T-helper 17 cell (primary cell): ENCODE measurements at places on chromosomes 2 and 18.

- no peak for DNase-seq
These were observed 1100.2 kb downstream of the CBLN2 start for GRCh38 chr18:71443706-71444480.

GRCh38 chr2:177188482-177189469 lies 23.8 kb upstream of the HNRNPA3 start:
- DNase-seq: no peak

GRCh38 chr18:58263055-58263957 lies 219.3 kb downstream of the NEDD4L start:
- no peak for DNase-seq

GRCh38 chr2:75130171-75130570 lies 69.1 kb downstream of the TACR1 start:
- DNase-seq: no peak

GRCh38 chr18:8876887-8877286 lies 171.5 kb downstream of the MTCL1 start:
- DNase-seq: no peak

DNA sequence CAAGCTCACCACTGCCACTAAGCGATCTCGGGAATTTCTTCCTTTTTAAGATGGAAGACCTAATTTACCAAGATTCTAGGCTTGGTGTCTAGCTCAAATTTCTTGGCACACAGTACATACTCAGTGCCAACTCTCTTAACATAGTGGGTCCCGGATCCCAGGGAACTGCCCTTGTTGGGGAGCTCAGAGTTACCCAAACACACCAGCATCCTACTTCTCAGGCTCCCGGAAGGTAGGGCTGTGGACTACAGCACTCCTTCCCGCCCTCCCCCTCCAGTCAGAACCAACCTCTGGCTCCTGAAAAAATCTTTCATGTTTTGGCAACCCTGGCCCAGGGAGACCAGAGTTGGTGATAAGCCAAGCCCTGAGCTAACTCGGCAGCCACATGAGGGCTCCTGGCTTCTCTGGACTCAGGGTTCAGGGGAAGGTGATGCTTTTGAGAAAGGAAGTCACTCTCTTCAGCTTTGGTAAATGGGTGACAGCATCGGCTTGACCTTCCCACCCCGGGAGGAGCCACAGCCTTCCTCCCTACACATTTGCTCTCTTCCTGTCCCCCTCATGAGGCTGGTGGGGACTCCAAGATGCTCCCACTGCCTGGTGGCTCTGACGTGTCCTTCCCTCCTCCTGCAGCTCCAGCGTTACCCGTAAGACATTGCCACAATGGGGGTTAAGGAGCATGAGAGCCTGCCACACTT lies 8.8 kb downstream of the ODC1 start:
- no peak for DNase-seq

- DNase-seq: no peak
These were observed 2.7 kb downstream of the PER2 start for GRCh38 chr2:238285653-238286082.

DNA sequence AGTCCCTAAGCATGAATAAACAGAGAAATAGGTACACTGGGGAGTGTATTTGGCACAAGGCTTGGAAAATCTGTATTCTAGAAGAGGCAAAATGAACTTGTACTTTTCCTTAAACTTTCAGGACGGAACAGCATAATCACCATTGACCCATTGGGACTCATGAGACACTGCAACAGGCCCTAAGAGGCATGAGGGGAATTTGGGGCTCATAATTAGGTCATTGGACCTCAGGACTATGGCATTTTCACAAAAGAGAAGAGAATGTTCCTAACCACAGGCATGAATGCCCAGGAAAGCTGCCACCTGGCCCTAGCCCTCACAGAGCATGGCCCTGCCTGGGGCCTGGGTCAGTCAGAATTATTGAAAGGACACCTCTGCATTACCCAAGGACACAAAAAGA lies 67.9 kb upstream of the PIK3C3 start:
- DNase-seq: no peak
